A172 (cell line): ENCODE measurements at places on chromosomes 7 and 10. TPM values are rescaled to one million over a fixed set of nuclear protein-coding genes. Genes with fewer than 3 reads are reported as not detected.
A peak's percentile ranks its signal among the peaks of the same experiment; 100 is the strongest.

- no peak for DNase-seq
Observed at GRCh38 chr10:26044141-26044749, 110.2 kb downstream of the MYO3A start.

Gene PANK1
- total RNA-seq = 5.3 and 6.2 TPM in 2 replicates

Gene ASB10
- total RNA-seq = not detected in 2 replicates

DNA sequence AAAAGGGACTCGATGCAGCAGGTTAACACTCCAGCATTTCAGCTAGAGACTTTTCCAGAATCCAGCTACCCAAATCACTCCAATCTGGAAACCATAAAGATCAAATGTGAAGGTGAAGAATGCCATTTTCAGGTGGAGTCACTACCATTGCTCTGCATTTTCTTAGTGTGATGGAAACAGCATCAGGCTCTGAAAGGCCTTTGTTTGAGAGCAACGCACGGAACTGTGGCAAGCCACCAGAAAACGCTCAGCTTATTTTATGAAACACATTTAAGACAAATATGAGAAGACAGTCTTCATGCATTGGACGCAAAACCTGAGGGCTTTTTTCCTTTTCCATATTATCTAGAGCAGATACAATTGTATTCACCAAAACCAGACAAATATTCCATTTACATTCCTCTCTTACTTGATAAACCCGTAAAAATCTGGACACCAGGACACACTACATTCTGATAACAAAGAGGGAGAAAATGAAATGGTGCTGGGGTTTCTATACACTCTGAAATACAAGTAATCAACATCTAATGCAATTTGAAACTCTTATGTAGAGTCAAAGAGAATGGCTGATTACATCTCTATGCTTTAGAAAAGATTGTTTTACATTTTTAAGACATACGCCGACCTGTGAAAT lies 99.1 kb downstream of the NRP1 start:
- DNase-seq = no peak

Gene ITPRID1
- total RNA-seq = not detected in 2 replicates

Gene VAX1
- not detected in 2 replicates for total RNA-seq

Gene MEOX2
- not detected in 2 replicates for total RNA-seq

Gene LRGUK
- total RNA-seq = 0.10 and 0.67 TPM in 2 replicates

GRCh38 chr10:79982861-79983260 lies 34.0 kb upstream of the SFTPD start:
- DNase-seq = no peak

DNA sequence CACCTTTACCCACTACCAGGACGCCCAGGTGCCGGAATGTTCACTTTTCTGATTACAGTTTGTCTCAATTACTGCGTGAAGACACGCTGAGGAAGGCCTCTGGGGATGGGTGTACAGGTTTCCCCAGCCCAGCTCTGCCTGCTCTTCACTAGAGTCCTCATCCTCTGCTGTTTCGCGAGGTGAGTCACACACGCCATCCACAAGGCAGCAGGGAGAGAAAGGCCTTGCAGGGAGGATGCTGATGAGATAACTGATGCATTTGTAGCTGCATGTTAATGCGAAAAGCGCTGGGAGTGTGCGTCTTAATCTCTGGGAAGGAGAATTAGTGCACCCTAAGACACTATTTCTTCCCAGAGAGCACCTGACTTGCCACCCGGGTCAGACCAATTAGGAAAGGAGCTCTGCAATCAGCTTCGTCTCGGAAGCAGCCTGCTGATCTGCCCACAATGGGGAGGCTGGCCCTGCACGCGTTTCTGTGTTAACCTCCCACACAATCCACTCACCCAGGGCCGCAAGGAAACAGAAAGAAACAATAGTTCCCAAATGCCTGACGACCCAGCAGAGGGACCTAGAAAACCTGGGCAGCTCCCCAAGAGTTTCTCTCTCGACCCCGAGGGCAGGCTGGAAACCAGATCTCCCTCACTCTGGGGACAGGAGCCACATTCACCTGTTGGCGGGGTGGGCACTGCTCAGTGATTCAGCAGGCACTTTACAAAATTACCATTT lies 578.7 kb downstream of the GLRX3 start:
- DNase-seq = no peak

DNA sequence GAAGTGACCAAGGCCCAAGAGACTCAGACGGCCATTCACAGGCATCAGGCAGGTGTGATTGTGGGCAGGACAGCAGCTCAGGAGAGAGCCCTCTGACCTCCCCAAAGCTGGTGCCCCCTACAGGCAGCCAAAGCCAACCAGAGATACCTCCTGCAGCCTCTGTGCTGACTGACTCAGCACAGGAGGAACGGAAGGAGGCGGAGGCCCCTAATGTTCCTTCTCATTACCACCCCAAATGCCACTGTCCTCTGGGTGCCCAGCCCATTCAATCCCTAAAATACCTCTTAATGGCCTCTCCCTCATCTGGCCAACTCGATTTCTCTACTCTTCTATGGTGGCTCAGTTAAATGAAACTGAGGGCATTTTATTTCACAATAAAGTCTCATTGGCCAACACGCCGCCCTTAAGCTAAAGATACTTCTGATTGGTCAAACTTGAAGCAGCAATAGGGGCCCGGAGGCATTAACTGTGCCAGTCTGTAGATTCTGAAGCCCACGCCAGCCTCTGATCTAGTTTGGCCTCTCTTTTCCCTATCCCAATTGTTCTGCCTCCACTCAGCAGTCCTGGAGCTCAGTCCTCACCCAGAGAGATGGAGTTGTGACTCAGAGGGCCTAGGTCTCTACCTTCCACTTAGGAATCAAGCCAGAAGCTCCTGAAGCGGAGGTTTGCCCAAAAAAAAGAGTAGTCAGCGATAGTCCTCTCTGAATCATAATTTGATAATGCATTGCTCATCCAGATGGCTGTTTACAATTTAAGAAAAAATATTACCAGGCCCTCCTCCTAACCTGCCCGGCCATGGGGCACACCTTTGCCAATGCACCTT lies 1.2 kb downstream of the CYREN start:
- peak; percentile 32 for DNase-seq

- DNase-seq = no peak
Observed at GRCh38 chr7:70744492-70744891, 387.5 kb upstream of the GALNT17 start.

DNA sequence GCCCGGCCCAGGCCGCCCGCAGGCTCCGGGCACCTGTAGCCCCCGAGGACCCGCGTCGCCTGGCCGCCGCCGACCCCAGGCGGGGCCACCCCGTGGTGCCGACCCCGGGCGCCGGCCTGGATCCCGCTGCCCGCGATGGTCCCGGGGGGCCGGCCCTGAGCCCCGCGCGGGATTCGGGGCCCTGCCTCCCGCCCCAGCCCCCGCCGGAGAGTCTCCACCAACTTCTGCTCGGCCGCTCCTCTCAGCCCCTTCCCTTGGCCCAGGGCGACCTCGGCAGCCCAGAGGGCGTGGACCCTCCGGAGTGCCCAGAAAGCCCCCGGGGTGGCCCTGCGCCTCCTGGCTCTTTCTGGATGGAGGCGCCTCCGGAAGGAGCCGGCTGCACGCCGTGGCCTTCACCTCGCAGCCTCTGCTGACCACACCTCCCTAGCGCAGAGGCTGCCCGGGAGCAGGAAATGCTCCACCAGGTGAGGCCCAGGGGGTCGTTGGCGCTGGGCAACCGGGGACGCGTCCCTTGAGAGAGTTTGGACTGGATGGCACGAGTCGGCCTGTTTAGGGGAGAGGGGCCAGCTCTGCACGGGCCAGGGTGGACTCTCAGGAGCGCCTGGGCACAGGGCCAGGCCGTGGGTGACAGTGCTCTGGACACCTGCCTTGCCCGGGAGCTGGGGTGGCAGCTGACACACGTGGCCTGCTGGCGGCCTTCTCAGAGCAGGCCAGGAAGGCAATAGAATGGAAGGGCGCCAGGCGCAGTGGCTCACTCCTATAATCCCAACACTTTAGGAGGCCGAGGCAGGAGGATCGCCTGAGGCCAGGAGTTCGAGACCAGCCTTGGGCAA lies 529 bp downstream of the ZNF853 start:
- no peak for DNase-seq

DNA sequence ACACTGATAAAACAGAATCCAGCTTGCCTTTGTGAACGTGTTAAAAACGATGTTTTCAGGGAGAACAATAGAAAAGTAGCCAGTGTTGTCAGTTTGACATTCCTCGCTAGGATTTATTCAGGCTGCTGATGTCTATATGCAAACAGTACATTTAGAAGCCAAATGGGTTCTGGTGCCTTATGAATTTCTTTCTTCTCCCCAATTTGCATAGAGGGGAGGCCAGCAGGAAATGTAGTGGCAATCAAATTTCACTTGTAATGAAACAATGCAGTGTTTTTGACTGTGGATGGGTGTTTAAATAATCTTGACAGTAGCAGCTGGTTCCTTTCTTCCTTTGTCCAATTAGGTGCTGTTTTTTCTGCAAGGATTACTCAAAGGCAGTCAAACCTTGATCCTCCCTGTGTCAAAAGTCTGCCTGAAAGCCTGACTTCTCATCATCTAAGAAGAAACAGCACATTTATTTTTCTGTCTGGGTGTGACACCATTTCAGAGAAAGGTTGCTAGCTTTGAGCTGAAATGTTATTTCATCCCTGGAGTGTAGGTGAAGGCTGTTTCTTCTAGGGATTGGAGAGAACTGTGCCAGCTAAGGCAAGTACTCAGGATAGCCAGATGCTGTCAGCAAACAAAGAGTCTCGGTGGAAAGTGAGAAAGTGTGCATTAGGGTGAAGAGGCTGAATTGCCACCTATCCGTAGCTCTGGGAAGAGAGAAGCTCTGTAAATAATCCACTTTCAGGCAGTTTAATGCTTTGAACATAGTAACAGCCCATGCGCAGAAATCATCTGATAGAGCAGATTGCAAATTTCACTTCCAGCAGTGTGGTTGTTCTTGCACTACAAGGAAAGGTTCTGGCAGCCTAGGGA lies 36.6 kb upstream of the ZNRF2 start:
- no peak for DNase-seq

Gene CPXM2
- not detected in 2 replicates for total RNA-seq

Gene LIPM
- not detected in 2 replicates for total RNA-seq

Gene ZMIZ2
- 12.7 and 13.9 TPM in 2 replicates for total RNA-seq

GRCh38 chr10:120174491-120174890 lies 282.0 kb downstream of the SEC23IP start:
- DNase-seq = no peak

DNA sequence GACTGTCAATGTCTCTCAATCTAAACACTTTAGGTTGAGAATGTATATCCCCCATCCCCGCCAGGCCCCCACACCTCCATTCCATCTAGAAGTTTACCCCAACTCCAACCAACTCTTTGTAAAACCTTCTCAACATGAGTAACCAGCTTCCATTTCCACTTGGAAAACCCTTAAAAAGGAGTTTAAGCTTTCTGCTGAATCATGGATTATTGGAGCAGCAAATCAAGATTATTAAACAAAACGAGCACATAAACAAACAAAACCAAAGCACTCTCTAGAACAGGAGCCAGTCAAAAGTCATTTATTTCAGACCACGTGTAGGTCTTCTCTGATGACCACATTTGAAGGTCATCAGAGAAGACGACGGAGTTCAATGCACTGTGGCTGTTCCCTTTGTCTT lies 213.5 kb downstream of the FANK1 start:
- no peak for DNase-seq

Gene TEX36
- total RNA-seq = not detected in 2 replicates

DNA sequence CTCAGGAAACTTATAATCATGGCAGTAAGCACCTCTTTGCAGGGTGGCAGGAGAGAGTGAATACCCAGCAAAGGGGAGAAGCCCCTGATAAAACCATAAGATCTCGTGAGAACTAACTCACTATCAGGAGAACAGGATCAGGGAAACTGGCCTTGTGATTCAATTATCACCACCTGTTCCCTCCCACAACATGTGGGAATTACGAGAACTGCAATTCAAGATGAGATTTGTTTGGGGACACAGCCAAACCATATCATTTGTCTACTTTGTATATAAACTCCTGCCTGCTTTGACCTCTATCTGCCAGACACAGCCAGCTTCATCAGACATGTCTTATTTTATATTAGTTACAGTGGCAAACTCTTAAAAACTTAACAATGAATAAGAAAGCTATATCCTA lies 50.4 kb downstream of the ARMC3 start:
- DNase-seq = peak; percentile 49

DNA sequence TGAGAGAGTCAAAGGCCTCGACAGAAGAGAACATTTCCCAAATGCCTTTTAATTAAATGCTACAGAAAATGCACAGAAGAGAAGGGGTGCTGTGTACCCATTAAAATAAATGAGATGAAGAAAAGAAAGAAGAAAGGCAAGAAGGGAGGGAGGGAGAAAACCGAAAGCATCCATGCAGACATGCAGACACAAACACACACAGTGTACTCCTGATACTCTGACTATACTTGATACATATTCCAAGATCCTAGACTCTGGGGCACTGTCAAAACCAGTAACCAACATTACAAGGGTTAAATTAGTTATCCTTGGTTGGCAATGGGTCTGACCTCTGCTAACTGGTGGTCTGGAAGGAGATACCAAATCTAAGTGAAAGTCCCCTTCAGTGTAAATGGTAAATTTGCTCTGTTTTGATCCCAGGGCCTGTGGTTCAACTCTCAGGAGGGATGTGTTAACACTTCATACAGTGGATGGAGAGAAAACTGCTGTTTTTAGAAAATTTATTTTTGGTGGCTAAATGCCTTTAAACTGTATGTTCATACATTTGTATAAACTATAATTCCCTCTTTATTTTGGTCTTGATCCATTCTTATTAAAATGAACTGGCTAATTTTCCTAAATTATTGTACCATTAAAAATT lies 241.3 kb downstream of the GLI3 start:
- no peak for DNase-seq

Gene TMEM229A
- total RNA-seq = not detected in 2 replicates

GRCh38 chr7:140744005-140744404 lies 47.5 kb downstream of the NDUFB2 start:
- no peak for DNase-seq

Gene AASS
- total RNA-seq = 18.9 and 22.0 TPM in 2 replicates
